ENCODE measurements at places on chromosomes 16 and 17.

DNA sequence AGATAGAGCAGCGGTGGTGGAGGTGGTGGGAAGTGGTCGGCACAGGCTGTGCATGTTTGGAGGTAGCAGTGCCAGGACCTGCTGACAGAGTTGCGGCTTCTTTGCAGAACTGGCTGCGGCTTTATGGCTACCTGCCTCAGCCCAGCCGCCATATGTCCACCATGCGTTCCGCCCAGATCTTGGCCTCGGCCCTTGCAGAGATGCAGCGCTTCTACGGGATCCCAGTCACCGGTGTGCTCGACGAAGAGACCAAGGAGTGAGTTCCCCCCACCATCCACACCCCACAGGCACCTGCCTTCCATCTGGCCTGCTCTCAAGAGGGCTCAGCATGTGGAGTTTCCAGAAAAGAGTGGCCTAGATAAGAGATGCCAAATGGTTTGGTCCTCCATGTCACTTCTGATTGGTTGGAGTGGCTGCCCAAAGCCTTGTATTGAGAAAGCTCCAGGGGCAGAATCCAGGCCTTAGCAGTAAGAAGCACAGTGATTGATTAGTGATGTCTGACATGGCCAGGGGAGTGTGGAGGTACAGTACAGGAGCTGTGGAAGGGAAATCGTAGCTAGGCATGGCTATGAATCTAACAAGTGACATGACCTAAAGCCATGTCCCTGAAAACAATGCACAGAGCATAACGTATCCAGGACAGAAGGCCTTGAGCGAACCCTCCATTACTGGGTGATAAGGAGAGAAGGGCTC lies 12.0 kb downstream of the MMP15 start:
- no peak for DNase-seq

GRCh38 chr17:41416479-41416878 lies 7.9 kb downstream of the KRT37 start:
- peak; percentile 39 for DNase-seq

- peak; percentile 83 for DNase-seq
Observed at GRCh38 chr17:9928601-9929333, 23.7 kb upstream of the RCVRN start.

GRCh38 chr16:79928142-79928873 lies 327.8 kb upstream of the MAF start:
- DNase-seq, result no peak

DNA sequence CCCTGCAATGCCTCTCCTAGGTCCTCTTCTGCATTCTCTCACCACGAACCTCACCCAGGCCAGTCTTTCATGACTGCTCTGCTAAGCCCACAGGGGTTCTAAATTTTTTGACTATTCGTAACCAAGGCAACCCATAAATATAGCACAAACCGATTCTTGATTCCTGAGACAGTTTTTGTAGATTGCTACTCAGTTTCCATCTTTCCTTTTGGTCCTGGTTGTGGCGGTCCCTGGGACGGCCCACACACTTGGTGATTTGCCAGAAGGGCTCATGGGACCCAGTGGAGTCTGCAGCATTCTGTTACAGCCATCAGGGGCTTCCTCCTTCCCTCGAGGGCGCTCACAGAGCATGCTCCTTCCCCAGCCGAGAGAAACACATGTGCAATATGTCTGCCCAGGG lies 23.4 kb upstream of the MGAT5B start:
- DNase-seq, result no peak

DNA sequence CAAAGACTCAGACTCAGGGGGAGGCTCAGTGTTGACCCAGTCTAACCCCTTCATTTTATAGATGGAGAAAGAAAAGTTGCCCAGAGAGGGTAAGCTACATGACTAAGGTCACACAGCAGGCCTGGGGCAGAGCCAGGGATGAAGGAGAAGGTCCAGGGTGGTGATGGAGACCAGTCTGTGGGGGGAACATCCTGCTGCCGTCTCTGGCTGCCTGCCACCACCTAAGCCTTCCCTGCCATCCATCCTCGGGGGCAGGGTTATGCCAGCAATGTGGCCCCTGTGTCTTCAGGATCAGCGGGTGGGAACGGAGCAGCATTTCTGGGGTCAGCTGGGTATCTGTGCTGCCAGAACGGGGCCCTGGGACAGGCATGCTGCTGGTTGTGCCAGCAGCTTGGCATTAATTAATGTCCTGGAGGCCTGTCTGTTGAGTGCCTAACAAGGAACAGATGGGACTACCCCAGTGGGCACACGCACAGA lies 5.5 kb downstream of the DOK4 start:
- no peak for DNase-seq

GRCh38 chr16:1877804-1878203 lies 5.8 kb upstream of the MEIOB start:
- DNase-seq, result no peak

GRCh38 chr16:76241755-76242154 lies 35.4 kb upstream of the CNTNAP4 start:
- DNase-seq, result no peak

Data from iris pigment epithelial cell (primary cell).